Retina (tissue), 1 donor: ENCODE measurements at places on chromosomes 1 and 21.
A peak's percentile ranks its signal among the peaks of the same experiment; 100 is the strongest.

- DNase-seq: no peak
Measured at GRCh38 chr21:31766899-31767298, 35.0 kb upstream of the SCAF4 start.

GRCh38 chr1:94622757-94623156, 81.2 kb upstream of the F3 start:
- peak; percentile 29 for DNase-seq

GRCh38 chr1:18820791-18821641, 38.4 kb downstream of the TAS1R2 start:
- DNase-seq: peak; percentile 88

GRCh38 chr1:93566227-93566626, 115.4 kb downstream of the BCAR3 start:
- no peak for DNase-seq

GRCh38 chr1:89809556-89809955, 11.3 kb upstream of the LRRC8D start:
- no peak for DNase-seq

DNA sequence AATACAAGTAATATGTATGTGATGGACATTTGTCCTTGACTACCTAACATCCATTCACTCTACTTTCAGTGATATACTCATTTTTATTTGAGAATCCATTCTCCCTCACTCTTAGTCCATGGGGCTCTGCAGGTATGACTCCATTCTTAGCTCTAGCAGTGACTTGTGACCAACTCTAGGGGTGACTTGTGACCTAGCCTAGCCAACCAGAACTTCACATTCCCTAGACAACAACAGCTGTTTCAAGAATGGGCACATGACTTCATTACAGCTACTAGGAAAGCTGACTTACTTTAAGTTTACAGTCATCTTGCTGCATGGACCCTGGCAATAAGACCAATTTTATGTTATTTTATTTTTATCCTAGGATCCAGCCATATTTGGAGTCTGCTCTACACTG, 23.6 kb upstream of the DDX59 start:
- DNase-seq: no peak

- no peak for DNase-seq
Measured at GRCh38 chr21:38814126-38815059, 8.7 kb downstream of the ETS2 start.

- peak; percentile 62 for DNase-seq
Measured at GRCh38 chr1:66353257-66353656, 180.7 kb upstream of the SGIP1 start.

DNA sequence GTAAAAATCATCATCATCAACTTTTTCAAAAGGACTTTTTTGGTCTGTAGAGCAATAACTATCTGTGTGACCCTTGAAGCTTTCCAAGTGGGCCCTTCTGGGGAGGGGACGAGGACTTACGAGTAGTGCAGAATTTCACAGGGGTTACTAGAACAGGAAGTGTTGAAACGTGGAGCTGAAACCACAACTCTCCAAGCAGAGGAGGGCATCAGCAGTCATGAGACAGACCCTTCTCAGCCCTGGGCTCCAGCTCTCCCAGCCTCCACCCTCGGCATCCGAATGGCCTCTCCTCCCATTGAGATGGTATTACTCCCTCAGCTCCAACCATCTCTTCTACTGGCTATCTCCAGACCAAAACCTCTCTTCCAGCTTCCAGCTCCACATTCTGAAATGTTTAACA, 3.6 kb downstream of the FAM89A start:
- DNase-seq: no peak

GRCh38 chr1:235910357-235911299, 43.9 kb upstream of the LYST start:
- DNase-seq: peak; percentile 66

DNA sequence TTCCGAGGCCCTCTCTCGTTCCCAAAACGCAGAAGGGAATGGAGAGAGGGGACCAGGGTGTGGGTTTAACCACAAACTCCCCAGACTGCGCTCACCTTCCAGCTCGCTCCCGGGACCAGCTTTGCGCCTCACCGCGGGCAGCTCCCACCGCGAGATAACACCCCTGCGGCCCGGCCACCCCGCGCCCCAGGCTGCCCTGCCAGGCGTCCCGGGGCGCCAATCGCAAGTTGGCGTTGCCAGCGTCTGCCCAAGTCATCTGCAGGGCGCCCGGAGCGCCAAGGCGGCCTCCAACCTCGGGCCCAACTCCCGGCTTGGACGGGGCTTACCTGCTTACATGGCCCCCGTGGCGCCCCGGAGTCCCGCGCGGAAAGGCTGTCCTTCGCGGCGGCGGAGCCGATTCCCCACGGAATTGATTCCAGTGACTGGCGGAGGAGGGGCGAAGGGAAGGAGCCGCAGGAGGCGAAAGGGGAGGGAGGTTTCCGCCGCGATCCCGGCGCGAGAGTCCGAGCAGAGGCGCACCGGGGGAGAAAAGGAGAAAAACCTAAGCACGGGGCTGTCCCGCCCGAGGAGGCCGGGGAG, 456 bp downstream of the PTPN14 start:
- no peak for DNase-seq

DNA sequence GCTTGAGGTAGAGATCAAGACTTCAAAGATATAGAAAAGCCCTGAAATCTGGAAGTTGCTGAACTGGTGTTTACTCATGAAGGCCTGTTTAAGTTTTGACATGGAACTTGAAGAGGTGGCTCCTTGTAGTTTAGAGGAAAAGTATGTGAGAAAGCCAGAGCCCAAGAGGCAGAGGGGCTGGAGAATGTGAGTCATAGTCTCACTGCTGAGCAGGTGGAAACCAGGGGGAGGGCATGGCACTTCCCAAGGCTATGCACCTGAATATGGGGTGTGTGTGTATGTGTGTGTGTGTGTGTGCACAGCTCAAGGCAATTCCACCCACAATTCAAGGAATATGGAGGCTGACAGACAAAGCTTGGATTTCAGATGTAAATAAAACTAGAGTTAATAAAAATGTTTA, 46.8 kb upstream of the C1orf198 start:
- no peak for DNase-seq

- no peak for DNase-seq
Measured at GRCh38 chr1:175750366-175751071, 7.1 kb upstream of the TNR start.

GRCh38 chr1:3306583-3307291, 147.7 kb upstream of the ARHGEF16 start:
- DNase-seq: no peak

GRCh38 chr1:117883616-117884015, 45.8 kb downstream of the GDAP2 start:
- no peak for DNase-seq

DNA sequence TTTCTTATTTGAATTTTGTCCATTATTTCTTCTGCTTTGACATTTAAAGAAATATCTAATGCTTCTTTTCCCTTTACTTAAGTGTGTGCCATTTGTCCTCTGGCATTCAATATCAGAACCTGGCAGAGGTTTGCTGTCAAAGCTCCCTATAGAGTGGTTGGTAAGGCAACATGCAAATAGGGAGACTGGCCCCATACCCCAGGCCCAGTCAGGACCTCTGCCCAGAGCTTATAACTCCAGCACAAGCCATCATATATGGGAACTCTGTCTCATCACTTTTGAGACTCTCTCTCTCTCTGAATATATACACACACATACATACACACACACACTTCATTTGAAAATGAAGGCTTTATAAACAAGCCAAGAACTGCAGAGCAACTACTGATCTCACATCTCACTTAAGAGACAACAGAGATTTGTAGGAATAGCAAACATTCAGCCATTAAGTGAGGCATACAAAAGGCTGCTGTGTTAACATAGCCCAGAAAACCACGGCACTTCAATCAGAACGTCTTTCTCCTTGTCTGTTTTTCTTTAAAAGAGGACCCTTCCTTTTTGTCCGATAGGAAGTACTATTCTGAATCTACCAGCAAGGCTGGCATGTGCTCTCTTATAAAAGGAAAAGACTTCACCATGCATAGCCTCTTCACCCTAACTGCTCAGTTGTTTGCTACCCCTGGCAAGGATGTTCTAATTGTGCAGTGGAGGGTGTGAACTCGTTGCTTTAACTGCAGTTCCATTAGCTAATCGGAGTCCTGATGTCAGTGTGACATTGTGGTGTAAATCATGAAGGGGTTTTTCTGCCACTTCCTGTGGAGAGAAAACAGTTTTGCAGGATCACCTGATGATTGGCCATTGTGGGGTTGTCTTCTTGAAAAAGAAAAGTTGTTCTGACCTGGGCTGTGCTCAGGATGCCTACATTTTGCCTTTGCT, 101.7 kb downstream of the NR5A2 start:
- no peak for DNase-seq

GRCh38 chr1:11394592-11395245, 84.2 kb upstream of the DISP3 start:
- no peak for DNase-seq

- DNase-seq: no peak
Measured at GRCh38 chr1:245765230-245766000, 610.6 kb downstream of the KIF26B start.

DNA sequence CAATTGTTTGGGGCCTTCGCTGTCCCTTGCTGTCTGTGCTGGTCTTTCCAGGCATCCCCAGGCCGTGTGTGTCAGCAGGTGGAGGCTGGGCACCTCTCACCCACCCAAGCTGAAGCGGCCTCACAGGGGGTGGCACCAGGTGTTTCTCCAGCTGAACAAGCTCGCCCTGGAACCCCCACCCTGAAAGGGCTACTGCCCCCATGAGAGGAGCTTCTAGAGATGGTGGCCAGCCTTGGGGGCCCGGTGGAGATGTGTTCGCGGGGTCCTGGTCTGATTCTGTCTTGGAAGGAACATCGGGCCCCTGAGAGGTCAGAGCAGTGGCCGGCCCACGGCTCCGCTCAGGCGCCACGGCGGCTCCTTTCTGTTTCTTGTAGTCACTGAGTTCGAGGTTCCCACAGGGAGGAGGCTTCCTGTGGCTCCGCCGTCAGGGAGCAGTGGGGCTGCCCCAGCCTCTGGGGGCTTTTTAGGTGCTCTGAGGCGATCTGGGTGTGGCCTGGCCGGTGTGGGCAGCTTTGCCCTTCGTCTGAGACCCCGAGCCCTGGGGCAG, 46.9 kb downstream of the SKI start:
- DNase-seq: peak; percentile 28

DNA sequence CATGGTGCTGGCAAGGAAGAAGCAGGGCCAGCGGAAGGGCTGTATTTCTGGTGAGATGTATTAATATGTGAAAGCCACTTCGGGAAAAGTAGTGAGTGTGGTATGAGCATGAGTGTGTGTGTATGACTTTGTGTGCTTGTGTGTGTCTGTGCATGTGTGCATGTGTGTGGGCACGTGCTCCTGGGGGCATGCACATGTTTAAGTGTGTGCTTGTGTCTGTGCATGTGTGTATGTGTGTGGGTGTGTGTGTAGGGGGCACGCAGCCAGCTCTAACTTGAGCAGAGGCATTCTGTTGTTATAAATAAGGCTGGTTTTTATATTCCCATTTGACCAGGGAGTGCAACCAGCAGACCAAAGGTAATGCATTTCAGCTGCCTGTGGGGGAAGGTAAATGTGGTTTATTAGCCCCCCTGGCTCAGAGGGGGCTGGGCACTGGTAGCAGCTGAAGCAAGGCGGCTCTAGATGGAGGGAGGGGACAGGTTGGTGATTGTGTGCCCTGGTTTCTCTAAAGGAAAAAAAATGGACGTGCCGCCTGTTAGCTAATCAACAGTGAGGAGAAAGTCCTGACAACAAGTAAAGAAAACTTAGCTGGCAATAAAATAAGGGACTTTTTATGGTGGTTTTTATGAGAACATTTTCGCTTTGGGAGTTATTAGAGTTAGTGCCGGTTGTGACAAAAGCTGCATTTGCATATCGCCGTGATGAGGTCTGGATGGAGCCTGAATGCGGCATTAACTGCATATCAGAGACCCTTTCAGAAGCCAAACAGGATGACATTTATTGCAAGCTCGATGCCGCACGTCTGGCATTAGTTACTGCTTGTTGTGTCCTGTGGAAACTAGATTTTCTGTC, 180.1 kb downstream of the CAMTA1 start:
- peak; percentile 61 for DNase-seq

GRCh38 chr1:205568469-205569361, 63.1 kb downstream of the ELK4 start:
- DNase-seq: no peak

- DNase-seq: no peak
Measured at GRCh38 chr1:104182251-104182650, 432.6 kb downstream of the AMY1C start.
